ENCODE measurements at places on chromosomes 11 and 22.
A peak's percentile ranks its signal among the peaks of the same experiment; 100 is the strongest.

GRCh38 chr11:105004021-105004420 lies 18.9 kb downstream of the CASP5 start:
- no peak for DNase-seq

DNA sequence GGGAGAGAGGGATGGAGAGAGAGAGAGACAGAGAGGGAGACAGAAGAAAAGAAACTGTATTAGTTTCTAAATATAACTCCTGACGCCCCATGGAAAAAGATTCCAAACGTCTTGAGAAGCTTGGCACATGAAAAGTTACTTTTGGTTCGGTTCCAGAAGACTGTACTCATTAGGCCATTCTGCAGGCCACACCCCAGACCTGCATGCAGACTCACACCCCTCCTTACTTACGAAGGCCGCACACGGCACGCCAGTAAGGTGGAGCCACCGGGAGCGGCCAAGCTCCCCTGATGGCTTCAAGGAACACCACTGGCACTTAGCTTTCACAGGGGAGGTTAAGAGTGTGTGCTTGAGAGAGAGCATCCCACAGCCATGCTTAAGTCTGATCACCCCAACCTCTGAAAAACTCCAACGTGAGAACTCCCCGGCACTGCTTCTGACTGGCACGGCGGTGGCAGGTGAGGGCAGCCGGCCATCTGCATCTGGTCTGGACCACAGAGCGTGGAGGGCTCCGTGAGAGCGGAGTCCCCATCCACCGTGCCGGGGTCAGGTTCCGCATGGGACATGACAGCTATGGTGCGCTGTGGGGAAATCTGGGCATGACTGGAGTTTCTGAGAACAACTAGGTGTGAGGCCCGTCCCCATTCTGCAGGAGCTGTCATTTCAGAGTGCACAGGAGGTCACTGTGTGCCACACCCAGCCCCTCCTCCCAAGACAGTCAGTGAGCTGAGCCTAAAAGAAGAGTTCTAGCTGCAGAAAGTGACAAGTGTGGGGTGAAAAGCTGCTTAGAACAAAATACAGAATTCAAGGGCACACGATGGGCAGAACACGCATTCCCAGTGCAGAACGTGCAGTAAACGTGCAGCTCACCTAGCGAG lies 62.4 kb downstream of the MYH9 start:
- DNase-seq = no peak

DNA sequence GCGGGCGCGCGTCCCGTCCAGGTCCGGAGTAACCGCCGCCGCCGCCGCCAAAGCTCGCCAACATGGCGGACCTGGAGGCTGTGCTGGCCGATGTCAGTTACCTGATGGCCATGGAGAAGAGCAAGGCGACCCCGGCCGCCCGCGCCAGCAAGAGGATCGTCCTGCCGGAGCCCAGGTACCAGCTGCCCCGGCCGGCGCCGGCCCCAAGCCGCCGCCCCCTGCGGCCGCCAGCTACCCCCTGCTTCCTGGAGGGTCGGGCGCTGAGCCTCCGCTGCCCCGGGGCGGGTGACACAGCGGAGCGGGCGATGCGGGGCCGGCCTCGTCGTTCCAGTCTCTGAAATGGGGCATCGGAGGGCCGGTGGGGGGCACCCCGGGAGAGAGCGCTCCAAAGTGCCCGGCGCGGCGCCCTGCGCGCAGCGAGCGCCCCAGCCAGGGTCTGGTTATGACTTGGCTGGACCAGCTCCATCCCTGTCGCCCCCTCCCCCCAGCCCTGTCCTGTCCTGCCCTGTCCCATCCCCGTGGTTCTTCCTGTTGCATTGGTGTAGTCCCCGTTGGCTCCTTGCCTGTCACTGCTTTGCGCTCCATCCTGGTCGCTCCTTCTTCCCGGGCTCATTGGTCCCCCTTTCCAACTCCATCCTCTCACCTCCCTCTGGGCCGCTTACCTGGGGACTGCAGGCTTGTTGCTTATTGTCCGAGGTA lies 653 bp downstream of the GRK3 start:
- DNase-seq = no peak

DNA sequence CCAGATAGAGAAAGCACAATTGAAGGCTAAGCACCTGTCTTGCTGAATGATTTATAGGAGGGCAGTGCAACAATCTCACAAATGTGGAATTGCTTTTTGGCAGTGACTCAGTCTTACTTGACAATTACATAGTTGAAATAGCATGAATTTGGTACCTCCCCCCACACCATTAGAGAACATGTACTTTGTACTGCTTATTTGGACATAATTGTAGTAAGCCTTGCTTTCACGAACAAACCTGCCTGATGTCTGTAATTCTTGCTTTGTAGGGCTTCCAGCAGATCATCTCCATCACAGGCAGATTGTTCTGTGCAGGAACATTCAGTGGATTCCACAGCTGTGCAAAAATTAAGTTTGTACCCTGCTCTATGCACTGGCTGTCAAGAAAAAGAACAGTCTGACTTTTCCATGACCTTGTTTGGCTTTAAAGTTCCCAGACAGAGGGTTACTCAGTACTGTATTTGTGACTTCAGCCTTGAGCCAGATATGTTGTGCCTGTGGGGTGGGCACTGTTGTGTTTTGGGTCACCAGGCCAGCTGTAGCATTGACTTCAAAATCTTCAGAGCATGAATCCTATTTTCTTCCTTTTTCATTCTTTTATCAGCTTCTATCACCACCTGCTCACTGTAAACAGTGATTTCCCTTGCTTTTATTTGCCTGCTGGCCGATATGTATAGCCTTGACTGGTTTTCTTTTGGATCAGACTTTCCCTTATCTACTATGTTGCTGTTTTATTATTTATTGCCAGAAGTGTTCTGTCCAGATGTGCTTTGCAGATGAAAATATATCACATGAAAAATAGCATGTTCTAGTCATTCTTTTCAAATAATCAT lies 941.0 kb upstream of the CHORDC1 start:
- DNase-seq = no peak

DNA sequence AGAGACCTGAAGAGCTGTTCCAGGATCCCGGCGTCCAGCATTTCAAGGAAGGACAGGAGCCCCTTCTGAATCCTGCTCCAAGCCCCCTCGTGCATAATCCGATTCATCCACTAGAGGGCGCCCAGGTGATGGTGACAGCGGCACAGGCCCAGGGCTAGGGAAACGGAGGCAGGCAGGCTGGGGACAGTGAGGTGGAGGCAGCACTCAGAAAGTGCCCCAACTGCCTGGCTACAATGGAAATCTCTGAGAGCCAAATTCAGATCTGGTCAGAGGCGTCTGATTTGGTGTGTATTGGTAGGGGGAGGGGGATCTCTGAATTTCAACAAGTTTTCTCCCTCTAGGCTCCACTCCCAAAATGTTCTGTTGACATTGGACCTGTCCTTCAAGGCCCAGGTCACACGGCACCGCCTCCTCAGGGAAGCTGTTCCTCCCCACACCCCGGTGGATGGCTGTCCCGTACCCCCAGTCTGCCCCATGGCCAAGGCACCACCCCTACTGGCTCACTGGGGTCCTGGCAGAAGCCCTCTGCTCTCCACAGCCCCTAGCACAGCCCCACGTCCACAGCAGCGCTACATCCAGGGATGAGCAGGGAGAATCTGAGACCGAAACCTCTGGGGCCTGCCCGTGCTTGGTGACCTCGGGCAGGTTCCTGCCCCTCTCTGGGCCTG lies 142.9 kb downstream of the CRYBB2 start:
- peak; percentile 44 for DNase-seq

DNA sequence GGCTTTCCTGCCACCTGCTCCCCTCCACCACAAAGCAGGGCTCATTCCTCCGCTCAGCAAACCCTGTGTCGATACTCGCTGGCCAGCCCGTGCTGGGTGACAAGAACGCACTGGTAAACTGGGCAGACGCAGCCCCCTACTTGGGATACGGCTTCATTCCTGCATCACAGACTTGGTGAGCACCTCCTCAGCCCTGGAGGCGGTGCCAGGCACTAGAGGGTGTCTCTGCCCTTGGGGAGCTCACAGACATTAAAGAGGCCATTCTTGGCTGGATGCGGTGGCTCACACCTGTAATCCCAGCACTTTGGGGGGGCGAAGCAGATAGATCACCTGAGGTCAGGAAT lies 6.0 kb downstream of the ZDHHC24 start:
- no peak for DNase-seq

- no peak for DNase-seq
Measured at GRCh38 chr22:50581950-50582492, 628 bp downstream of the CHKB start.

DNA sequence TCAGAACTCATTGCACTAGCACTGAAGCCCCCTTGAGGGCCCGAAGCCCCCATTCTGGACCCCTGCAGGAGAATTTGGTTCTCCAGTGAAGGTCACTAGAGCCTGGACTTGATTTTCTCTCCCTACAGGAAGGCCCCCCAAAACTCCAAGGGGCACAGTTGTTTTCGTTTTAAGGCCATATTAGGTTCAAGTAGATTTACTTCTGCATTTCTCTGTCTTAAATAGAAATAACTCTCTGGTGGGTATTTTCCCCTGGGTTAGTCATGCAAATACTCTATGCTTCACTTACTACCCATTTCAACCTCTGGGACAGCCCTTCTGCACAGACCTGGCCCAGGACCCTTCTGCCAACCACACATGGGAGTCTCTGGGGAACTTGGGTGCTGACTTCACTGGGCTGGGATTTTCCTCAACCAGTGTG lies 41.6 kb downstream of the WEE1 start:
- no peak for DNase-seq

- DNase-seq = no peak
Measured at GRCh38 chr22:29265305-29265704, 2.5 kb downstream of the RHBDD3 start.

DNA sequence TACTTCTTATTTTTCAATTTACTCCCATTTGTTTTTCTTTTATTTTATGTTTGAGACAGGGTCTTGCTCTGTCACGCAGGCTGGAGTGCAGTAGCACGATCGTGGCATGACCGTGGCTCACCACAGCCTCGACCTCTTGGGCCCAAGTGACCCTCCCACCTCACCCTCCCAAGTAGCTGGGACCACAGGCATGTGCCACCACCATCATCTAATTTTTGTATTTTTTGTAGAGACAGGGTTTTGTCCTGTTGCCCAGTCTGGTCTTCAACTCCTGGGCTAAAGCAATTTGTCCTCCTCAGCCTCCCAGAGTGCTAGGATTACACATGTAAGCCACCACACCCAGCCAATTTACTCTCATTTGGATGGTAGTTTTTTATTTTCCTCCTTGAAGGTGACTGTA lies 679.3 kb upstream of the CCDC179 start:
- DNase-seq = no peak

- DNase-seq = no peak
Measured at GRCh38 chr22:50044485-50045118, 13.5 kb downstream of the TTLL8 start.

- no peak for DNase-seq
Measured at GRCh38 chr11:95266751-95267374, 35.9 kb upstream of the SESN3 start.

DNA sequence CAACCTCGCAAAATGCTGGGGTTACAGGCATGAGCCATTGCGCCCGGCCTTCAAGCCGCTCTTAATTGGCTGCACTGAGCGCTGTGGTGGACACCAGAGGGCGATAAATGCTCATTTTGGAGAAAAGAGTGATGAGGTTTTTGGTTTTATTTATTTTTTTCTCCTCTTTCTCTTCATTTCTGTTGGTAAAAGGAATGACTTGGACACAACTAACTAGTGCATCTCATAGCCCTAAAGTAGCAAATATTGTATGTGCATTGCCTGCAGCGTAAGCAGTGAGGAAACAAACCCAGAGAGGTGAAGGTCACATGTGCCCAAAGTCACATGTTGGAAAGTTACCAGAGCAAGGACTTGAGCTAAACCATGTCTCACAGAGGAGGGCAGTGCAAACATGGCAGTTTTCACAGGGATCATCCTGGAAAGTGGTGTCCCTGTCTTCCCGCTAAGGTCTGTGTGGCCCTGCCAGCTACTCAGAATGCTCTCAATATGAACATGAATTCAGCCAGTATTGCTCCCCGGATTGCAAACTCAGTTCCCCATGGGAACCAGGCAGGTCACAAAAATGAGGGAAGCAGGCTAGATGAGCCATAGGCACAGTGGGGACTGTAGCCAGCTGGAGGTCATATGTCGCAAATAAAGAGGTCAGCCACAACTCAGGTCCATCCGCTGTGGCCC lies 8.6 kb upstream of the CD82 start:
- peak; percentile 74 for DNase-seq

- no peak for DNase-seq
Measured at GRCh38 chr11:64917663-64917995, 620 bp upstream of the ATG2A start.

- no peak for DNase-seq
Measured at GRCh38 chr22:17152340-17152739, 6.7 kb downstream of the HDHD5 start.

DNA sequence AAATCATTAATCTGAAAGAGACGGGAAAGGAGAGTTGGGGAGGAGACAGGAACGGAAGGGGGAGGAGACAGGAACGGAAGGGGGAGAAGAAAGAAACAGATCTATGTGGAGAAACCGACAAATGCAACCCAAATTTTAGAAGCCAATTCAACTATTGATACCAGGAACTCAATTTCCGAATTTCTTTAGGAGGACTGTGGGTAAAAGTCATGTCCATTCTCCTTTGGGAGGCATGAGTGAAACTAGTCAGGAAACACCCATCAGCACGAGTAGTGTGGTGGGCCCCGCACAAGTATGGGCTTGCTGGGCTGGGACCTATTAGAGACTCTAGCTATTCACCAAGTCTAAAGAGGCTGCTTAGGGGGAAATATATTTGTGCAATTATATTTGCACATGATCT lies 18.1 kb downstream of the ANO3 start:
- no peak for DNase-seq

DNA sequence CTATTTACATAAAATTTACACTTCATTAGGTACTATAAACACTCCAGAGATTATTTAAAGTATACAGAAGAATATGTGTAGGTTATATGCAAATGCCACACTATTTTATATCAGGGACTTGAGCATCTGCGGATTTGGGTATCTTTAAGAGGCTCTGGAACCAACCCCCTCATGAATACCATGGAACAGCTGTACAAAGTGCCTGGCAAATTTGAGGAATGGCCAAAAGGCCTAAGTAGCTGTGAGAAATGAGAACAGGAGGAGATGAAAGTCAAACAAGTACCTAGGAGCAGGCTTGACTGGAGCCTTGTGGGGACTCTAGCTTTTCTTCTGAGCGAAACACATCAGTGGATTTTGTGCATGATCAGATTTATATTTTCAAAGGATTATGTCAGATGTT lies 149.3 kb downstream of the RBFOX2 start:
- DNase-seq = no peak

- no peak for DNase-seq
Measured at GRCh38 chr11:61067782-61068446, 34.4 kb upstream of the CD5 start.

DNA sequence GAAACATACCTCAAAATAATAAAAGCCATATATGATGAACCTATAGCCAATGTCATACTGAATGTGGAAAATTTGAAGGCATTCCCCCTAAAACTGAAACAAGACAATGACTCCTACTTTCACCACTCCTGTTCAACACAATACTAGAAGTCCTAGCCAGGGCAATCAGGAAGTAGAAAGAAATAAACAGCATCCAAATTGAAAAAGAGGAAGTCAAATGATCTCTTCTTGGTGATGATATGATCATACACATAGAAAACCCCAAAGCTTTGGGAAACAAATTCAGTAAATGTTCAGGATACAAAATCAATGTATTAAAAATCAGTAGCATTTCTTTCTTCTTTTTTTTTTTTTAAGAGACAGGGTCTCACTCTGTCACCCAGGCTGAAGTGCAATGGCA lies 109.9 kb downstream of the DLG2 start:
- DNase-seq = no peak
